ENCODE measurements at places on chromosomes 12 and 14. TPM values are rescaled to one million over a fixed set of nuclear protein-coding genes. Genes with fewer than 3 reads are reported as not detected.

BDKRB2 gene
- total RNA-seq = not detected

DNA sequence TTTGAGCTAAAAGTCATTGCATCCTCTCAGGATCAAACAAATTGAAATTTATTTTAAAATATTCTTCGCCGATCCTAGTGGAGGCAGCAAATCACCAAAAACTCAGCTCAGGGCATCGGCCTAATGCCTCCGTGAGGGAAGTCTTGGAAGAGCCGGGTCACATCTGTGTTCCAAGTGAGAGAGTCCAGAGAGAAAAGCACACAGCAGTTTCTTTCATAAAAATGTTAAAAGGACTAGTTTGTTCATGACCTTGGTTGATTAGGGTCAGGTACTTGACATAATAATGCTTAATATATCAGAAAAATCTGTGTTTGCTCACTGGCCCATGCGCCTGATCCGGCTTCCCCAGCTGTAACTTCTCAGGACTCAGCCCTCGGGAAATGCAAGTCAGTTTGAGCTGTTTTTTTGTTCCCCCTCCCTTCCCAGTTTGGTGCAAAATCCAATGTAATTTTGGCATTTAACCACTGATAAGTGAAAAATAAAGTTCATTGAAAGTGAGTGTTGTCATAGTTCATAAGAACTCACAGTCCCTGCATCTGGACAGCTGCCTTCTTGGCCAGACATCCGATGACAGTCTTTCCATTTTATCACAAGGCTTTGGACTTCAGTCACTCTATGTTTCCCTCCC, 161.7 kb downstream of the CAND1 start:
- no peak for DNase-seq

DNA sequence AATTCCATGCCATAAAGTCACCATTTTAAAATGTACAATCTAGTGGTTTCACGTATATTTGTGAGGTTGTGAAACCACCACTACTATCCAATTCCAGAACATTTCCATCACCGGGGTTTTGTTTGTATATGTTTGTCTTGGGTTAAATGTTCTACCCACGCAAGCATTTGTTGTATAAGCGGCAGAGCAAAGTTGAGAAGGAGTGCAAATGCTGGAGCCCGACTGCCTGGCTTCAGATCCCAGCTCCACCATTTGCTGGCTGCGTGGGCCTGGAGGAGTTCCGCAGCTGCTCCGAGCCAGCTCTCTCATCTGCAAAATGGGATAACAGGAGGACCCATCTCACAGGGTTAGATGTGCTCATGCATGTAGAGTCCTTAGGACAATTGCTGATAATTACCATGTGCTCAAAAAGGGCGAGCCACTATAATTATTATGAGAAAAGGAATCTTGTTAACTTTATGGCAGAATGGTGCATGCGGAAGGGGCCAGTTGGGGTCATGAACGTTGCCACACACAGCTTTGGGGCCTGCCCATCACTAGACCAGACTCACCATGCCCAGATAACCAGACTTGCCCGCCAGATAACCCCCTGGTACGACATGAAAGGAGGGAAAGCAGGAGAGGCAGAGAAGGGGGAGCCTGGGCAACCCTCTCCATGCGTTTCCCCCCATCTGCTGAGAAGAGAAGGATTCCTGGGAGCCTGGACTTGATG, 6.4 kb downstream of the ACTN1 start:
- DNase-seq = no peak

CLEC4D gene
- total RNA-seq = not detected

- DNase-seq = no peak
Measured at GRCh38 chr14:22184830-22185168, 404.2 kb downstream of the DAD1 start.

DNA sequence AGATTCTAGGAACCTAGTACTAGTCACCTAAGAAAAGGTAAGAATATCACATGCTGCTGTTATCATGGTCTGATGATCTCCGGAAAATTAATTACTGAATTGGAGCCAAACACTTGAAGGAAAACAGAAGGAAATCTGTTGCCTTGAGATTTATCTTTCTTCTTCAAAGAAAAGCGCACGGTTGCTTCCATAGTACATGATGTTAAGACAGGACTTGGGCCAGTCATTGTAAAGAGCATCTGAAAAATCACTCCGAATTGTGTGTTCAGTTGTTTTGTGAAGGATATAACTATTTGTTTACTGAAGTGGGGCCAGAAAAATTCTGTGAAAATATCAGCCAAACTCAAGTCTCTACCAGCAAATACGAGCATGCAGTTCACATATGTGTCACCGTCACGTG, 134.9 kb upstream of the FOXN3 start:
- DNase-seq = no peak

- DNase-seq = no peak
Measured at GRCh38 chr12:66008985-66009384, 121.6 kb downstream of the LLPH start.

EML1 gene
- 9.7 TPM for total RNA-seq

GRCh38 chr12:15794196-15794595, 5.0 kb upstream of the EPS8 start:
- DNase-seq = no peak

DERA gene
- total RNA-seq = 53.8 TPM

- DNase-seq = no peak
Measured at GRCh38 chr12:105814283-105814682, 324.5 kb downstream of the NUAK1 start.

DNA sequence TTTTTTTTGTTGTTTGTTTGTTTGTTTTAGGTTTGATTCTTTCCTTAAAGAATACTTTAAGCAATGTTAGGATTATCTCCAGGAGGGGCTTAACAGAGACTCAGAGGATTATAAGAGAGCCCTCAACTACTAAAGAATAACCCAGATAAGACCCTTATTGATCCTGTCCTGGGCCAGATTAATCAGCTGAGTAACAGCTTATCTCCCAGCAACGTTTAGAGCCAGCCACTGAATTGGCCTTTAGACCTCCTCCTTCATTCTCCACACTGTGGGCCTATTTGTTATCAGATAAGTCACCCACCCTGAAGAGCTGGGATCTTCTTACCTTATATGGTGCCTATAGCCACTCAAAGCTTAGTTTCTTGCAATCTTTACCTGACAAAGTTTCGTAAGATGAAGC, 71.1 kb downstream of the FIGNL2 start:
- DNase-seq = no peak

PMCH gene
- not detected for total RNA-seq

Data from NCI-H460 (cell line).